ENCODE measurements at places on chromosomes 5 and 9.
A peak's percentile ranks its signal among the peaks of the same experiment; 100 is the strongest.

DNA sequence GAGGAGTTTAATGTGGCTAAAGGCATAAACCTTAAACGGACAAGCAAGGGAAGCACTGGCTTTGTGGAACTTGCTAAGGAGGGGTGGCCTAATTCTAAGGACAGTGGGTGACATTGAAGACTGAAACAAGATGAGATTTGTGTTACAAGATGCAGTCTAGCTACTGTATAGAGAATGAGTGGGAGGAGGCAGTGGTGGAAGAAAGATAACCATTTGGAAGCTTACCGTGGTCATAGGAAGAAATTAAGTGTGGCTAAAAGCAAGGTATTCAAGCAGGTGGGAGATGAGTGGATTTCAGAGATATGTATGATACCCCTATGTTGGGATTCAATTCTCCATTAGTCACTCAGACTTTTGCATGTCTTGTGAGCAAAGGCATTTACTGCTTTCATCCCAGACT is 4.6 kb downstream of the PAM start:
- DNase-seq: no peak

- no peak for DNase-seq
Observed at GRCh38 chr9:118091711-118092500, 387.7 kb downstream of the TLR4 start.

- DNase-seq: no peak
Observed at GRCh38 chr5:151820271-151820670, 48.5 kb downstream of the G3BP1 start.

DNA sequence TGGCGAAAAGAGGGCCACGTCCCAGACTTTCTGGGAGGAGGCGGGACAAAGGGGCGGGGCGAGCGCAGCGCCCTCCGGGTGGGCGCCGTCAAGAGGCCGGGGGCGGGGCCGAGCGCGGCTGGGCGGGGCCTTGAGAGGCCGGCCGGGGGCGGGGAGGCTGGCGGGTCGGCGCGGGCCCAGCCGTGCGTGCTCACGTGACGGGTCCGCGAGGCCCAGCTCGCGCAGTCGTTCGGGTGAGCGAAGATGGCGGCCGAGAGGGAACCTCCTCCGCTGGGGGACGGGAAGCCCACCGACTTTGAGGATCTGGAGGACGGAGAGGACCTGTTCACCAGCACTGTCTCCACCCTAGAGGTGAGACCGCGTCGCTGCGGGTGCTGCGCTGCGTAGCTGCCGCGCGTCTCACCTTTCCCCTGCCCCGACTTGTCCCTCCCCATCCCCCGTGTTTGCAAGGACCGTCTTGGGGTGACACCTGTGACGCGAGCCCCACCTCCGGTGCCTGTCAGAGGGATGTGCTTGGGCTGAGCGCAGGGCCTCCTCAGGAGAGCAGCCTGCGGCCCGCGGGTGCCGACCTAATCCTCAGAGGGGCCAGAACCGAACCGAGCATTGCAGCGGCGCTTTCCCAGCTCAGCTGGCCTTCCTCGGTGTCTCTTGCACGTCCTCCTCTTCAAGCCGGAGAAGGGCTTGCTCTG is at the start of gene SNX2:
TSS of gene SNX2 (plus strand) at position 220 of the 689 bp plus-strand sequence. CDS start at position 244, 24 bp downstream.
- peak; percentile 91 for DNase-seq

GRCh38 chr5:73311291-73312110 is 137.1 kb downstream of the FOXD1 start:
- DNase-seq: no peak

- no peak for DNase-seq
Observed at GRCh38 chr5:92041911-92042660, 659.0 kb upstream of the ARRDC3 start.

- no peak for DNase-seq
Observed at GRCh38 chr9:134517069-134517680, 124.4 kb upstream of the COL5A1 start.

- no peak for DNase-seq
Observed at GRCh38 chr9:112310826-112311225, 22.6 kb downstream of the PTBP3 start.

GRCh38 chr5:134583766-134584165 is 48.9 kb downstream of the SAR1B start:
- DNase-seq: no peak

DNA sequence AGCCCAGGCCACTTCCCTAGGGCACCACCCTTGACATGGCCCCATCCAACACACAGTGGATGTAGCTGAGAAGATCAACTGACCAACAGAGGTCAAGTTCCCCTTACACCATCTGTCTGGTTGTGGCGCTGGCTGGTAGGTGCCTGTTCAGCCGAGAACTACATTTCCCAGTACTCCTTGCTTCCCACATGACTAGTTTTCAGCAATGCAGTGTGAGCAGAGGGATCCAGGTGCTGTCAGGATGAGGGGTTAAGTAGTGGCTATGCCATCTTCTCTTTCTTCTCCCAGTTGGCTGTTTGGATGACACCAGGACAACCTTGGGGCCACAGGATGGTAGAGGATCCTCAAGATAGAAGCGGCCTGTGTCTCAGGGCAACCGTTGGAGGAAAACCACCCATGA is 48.6 kb upstream of the SH3PXD2B start:
- DNase-seq: no peak

DNA sequence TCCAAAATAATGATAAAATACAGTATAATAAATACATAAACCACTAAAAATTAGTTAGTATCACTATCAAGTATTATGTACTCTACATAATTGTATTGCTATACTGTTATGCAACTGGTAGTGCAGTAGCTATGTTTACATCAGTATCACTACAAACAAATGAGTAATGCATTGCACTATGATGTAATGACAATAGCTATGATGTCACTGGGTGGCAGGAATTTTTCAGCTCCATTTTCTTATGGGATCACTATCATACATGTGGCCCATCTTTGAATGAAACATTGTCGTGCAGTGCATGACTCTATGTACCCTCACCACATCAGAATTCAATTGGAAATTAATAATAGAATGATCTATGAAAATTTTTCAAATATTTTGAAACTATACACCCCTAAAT is 201.3 kb downstream of the MPDZ start:
- no peak for DNase-seq

DNA sequence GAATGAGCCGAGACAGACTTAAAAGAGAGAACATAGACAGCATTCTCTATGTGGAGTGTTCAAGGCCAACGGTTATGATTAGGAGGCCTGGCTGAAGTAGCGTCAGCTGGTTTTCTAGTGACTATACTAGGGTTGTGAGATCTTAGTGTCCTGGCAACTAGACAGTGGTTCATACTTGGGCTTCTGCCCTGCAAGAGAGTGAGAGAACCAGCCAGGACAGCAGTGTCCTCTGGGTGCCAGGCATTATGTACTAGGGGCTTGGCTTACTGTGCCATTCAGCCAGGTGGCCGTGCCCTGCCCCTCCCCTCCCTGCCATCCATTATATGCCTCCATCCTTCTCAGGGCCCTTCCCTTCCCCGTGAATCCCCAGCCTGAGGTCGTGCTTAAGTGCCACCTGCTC is 56.8 kb downstream of the TRIO start:
- no peak for DNase-seq

- DNase-seq: no peak
Observed at GRCh38 chr5:112772124-112772523, 34.4 kb downstream of the APC start.

DNA sequence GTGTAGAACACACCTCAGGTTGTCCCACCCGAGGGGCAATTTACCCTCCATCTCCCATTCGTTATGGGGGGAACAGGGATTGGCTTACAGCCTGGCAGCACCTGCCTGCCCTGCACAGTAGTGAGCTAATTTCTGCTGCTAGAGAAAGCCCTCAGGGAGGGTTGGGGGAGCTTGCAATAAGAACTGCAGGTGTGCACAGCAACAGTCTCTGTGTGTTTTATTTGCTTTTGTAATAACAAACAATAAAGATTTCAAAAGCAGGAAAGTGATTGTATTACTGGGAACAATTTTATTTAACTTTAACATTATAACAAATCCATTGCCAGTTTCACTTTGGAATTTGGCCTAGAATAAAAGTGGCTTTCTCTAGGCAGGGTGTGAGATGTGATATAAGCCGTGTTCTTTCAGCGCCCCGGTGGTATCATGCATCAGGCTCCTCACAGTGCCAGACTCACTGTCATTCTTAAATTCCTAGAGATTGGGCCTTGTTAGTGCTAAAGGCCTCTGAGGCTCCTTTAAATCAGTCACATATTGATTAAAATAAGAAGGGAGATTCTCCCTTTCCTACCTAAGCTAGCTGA is 81.1 kb downstream of the RMI1 start:
- no peak for DNase-seq

DNA sequence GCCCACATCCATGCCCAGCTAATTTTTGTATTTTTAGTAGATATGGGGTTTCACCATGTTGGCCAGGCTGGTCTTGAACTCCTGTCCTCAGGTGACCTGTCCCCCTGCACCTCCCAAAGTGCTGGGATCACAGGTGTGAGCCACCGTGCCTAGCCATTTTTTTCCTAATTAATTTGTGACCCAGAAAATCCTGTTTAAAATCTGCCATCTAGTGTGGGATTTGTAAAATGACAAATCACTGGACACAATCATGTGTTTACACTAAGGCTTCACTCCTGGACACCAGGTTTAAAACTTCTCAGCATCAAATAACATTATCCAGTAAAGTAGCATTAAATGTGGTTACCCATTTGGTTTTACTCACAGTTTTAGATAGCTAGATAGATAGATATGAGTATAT is 18.6 kb upstream of the KDM4C start:
- no peak for DNase-seq

- no peak for DNase-seq
Observed at GRCh38 chr5:124689653-124690052, 56.8 kb downstream of the ZNF608 start.

DNA sequence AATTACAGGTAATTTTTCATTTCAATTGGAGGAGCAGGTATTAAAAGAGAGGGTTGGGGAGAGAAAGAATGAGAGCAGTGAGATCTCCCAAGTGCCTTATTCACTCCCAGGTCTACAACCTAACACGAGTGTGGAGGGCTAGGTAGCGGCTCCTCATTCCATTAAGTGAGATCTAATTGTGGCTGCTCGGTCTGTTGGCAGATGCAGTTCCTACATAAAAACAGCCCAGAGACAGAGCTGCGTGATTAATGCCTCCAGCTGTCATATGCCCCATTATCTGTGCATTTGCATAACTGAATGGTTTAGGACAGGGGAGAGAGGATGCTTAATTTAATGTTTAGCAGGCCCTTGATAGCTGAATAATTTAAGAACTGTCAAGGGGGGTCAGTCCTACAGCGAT is 100.5 kb downstream of the PSAT1 start:
- DNase-seq: no peak

- DNase-seq: no peak
Observed at GRCh38 chr5:2981652-2982051, 230.2 kb upstream of the IRX2 start.

DNA sequence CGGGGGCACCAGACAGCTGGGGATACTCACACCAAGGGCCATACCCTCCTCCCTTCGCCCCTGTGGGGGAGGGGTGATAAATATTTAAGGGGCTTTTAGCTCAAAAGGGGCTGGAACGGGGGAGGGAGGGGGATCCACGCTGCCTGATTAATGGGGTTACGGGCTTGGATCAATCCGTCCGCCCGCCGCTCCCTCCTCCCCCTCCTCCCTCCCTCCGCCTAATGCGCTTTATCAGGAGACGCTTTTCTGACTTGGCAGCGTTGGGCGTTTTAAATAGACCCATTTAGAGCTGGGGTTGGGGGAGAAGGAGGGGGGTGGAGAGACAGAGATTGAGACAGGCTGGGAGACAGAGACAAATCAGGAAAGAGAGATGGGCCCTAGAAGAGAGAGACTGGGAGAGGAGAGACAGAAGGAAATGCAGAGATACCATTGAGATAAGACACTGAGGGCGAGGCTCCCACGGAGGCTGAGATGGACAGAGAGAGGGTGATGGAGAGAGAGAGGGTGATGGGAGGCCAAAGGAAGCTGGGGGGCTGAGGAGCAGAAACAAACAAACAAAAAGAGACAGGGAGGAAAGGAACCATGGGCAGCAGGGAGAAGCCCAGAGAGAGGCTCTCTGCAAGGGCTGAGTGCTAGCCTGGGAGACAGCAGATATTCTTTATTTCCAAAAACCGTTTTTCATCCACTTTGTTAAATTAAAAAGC is 10.3 kb downstream of the CNTFR start:
- no peak for DNase-seq

DNA sequence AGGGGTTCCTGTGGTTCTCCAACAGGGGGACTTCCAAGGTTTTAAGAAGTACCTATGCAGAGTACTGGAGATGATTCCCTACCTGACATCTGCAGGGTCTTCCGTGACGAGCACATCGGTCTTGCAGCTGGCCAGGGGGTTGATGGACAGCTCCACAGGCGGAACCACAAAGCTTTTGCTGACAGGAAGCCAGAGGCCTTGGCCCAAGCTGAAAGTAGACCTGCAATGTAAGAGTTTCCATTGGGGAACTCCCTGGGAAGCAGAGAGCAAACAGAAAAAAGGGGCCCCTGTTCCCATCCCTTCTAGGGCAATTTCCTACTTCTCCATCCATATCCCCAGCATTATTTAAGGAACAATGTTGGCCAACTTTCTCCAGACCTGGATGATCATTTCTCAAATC is 288.0 kb downstream of the TRIM32 start:
- DNase-seq: no peak

- no peak for DNase-seq
Observed at GRCh38 chr9:11559001-11559776, 946.4 kb upstream of the PTPRD start.

- DNase-seq: no peak
Observed at GRCh38 chr5:10194083-10194482, 55.6 kb downstream of the ATPSCKMT start.

DNA sequence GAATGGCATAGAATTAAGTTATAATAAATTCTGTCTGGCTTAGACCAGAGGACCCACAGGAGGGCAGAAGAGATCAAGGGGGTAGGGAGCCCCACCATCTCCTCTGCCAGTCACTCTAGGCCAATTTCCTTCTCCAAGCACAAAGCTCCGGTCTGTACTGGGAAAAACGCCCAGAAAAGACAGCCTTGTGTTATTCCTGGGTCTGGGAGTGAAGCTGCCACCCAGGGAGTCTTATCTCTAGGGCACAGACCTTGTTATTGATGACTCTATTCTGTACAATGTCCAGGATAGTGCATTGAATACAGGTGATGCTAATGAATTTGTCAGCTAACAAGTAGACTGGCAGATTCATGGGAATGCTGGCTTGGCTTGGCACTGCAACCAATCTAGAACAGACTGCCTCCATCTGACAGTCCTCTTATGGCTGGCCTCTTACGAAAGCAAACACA is 60.7 kb downstream of the MED27 start:
- no peak for DNase-seq

DNA sequence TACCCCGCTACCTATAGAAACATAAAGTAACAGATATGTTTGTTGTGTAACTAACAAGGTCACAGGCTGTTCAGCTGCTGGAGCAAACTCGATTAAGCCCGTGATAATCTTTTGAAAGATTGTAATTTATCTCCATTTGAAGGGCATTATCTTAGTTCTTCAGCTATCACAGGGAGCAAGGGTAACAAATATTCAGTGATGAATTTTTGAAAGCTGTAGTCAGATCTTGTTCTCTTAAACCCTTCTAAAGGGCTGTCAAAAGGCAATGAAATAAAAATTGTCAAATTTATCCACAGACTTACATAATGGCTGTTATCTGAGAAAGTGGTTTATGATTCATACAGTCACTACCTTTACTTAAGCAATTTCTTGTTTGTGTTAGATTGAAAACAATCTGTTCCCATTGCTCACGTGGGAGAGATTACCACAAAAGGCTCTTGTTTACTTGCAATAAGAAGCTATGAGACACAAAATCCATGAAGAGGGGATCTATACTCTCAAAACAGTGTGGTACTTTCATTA is 78.3 kb upstream of the ZNF608 start:
- DNase-seq: no peak

GRCh38 chr5:18712936-18713485 is 1078.8 kb downstream of the TAF11L14 start:
- no peak for DNase-seq

- DNase-seq: no peak
Observed at GRCh38 chr5:151742870-151743294, 15.5 kb downstream of the ATOX1 start.

- peak; percentile 44 for DNase-seq
Observed at GRCh38 chr5:16178745-16179372, 732 bp downstream of the MARCHF11 start.
